ENCODE measurements at places on chromosomes 3 and 15. TPM values are rescaled to one million over a fixed set of nuclear protein-coding genes. Genes with fewer than 3 reads are reported as not detected.

ATP13A5 gene
- not detected for polyA plus RNA-seq

GALNT15 gene
- not detected for polyA plus RNA-seq

RPN1 gene
- polyA plus RNA-seq, result 255 TPM

CPN2 gene
- not detected for polyA plus RNA-seq

IL5RA gene
- polyA plus RNA-seq, result 0.49 TPM

C2CD4B gene
- polyA plus RNA-seq, result not detected

IMPG2 gene
- not detected for polyA plus RNA-seq

PSTPIP1 gene
- polyA plus RNA-seq, result 26.8 TPM

WWTR1 gene
- not detected for polyA plus RNA-seq

RPLP1 gene
- polyA plus RNA-seq, result 2,586 TPM

Measured in naive B cell (primary cell).